ENCODE measurements at places on chromosomes 5 and 9.

DNA sequence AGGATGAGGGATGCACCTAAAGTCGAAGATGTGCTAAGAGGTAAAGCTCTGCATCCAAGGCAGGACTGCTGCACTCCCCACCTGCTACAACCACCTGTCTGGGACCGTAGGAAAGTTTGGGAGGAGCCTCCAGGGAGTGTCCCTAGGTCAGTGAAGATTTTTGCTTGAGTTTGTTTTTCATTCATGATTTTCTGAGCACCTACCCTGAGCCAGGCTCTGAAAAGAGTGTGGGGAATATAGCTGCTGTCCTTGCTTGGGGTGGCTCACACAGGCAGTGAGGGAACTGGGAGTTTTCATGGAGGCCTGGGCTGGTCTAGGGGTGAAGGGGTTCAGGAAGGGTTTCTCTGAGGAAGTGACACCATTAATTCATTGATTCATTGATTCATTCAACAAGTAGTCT, 48.9 kb downstream of the SAR1B start:
- DNase-seq: no peak

DNA sequence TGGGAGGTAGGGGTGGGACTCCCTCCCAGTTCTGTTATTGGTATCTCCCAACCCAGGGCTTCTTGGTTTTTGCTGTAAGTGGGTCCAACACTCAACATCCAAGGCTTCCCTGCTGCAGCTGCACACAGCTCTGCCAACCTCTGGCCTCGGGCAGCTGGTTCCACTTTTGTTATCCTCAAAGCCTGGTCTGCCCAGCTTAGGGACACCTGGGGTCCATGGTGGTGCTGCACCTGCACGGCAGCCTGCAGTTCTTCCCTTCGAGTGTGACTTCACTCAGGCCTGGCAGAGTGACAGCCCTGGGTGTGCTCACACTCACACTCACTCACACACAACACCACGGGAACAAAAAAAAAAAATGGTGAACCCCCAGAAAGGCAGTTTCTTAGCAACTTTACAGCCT, 15.3 kb upstream of the SAP30L start:
- no peak for DNase-seq

DNA sequence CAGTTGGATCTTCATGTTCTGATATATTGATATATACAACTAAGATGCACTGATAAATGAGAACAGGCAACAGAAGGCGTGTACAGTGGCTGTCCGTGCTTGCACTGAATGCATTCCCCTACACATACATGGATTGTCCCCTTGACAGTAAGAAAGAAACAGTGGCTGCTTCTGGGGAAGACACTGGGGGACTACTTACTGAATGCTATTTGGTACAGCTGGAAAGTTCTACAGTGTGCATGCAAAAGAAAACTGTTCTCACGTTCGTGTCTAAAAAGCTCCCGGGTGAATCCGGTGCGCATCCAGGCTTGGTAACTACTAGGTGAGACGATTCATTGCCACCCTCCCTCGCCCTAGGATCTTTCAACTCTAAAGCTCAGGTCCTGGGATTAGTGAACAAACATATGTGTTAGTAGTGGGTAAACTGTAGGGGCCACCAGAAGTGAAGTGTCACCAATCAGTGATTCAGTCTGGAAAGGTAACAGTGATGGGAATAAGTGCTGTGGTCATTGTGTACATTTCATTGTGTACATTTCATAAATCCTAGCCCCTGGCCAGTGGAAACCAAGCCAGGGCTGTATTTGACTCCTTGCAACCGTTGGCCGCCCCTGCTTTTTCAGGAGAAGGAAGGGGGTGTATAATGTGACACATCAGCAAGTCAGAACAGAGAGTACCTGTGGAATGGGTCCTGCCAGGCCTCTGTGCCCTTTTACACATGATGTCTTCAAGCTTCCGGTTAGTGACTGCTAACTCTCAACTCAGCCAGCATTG, 46.3 kb upstream of the BOD1 start:
- no peak for DNase-seq

DNA sequence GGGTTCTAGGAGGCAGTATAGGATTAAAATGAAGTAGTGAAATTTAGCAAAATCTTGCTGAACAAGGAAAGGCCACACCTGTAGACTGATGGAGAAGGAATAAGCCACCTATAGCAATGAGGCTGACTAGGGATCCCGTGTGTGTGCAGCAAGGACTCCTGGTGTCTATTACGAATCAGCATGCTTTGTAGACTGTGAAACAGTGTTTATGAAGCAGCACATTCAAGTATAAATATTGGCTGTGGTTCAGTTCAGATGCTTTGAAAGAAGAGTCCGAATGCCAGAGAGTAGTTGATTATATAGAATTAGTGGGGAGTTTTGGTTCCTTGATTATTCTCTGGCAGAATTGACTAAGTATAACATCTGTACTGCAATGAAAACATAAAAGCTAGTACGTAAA, 41.8 kb downstream of the CAST start:
- no peak for DNase-seq

GRCh38 chr5:54103871-54104270, 206.5 kb downstream of the ARL15 start:
- DNase-seq: no peak

GRCh38 chr9:114688379-114688778, 6.4 kb upstream of the TEX48 start:
- no peak for DNase-seq

- no peak for DNase-seq
Observed at GRCh38 chr5:109743770-109744212, 54.1 kb downstream of the MAN2A1 start.

DNA sequence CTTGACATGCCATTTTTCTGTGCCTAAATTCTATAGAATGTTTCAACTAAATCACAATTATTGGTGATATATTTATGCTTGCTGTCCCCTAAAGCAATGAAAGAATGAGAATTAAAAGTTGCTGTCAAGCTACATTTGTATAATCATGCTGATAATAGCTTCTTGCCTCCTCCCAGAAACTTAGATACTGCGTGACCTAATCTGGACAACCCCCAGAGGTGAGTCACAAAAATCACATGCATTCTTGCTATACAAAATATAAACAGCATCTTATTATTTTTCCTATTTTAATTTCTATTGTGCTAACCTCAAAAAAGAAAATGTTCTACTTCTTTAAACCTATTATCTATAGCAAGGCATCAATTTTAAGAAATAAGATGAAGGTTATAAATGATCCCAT, 995.8 kb upstream of the ACO1 start:
- DNase-seq: no peak

GRCh38 chr5:132460846-132461568, 29.6 kb downstream of the IRF1 start:
- DNase-seq: no peak

DNA sequence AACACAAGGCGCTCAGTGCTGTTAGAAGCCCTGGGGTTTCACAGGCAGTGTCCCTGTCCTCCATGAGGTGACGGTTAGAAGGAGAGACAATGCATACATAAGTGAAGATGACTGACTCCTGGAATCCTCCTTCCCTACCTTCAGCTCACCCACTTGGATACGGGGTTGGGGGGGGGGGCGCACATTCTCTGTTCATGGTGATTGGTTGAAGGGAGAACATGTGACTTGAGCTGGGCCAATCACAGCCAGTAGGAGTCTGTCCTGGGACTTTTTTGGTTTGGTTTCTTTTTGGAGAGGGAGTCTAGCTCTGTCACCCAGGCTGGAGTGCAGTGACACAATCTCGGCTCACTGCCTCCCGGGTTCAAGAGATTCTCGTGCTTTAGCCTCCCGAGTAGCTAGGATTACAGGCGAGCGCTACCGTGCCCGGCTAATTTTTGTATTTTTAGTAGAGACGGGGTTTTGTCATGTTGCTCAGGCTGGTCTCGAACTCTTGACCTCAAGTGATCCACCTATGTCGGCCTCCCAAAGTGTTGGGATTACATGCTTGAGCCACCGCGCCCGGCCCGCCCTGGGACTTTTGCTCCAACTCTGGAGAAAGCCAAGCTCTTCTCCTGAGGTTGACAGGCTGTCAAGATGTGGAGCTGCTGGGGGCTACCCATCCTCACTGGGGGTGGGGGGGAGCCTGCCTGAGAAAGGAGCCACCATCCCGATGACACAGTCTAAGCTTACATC, 30.8 kb downstream of the SH3PXD2B start:
- no peak for DNase-seq

Measured in SK-N-SH (cell line).